ENCODE measurements at places on chromosomes 16 and 17. TPM values are rescaled to one million over a fixed set of nuclear protein-coding genes. Genes with fewer than 3 reads are reported as not detected.

- no peak overlapping the region for H3K27ac ChIP-seq
- peak; percentile 14 for DNase-seq
- no peaks in the 10 kb centered on the region for H3K36me3 ChIP-seq
- no peak overlapping the region for H3K4me3 ChIP-seq
- H3K27me3 ChIP-seq = no peaks in the 10 kb centered on the region
- no peaks in the 10 kb centered on the region for H3K4me1 ChIP-seq
These were observed 5.5 kb downstream of the CYLD start for GRCh38 chr16:50747207-50747956.

DNA sequence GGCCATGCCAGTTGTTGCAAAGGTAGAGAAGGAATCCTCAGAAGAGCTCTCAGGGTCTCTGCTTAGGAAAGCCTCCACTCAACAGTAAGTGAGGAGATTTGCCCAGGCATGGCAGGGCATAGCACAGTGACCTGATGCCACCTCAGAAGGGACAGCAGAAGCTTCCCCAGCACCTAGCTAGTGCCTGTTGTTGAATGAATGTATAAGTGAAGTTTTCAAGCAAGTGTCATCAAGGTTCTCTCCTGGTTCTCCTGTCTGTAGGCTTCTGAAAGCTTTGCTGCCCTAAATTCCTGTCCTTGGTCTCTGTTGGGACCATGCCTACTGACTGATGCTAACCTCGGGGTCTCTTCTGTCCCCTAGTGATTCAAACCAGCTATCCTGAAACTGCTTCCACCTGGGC, 114.9 kb upstream of the TBX2 start:
- no peak for DNase-seq
- H3K36me3 ChIP-seq = no peaks in the 10 kb centered on the region
- H3K4me3 ChIP-seq = no peak overlapping the region
- no peak overlapping the region for H3K27ac ChIP-seq
- H3K27me3 ChIP-seq = no peaks in the 10 kb centered on the region

The ANKRD40CL gene
- 11.4 TPM for total RNA-seq

The CLEC3A gene
- 1.1 TPM for total RNA-seq

GRCh38 chr16:85514598-85515318, 98.4 kb upstream of the GSE1 start:
- no peaks in the 10 kb centered on the region for H3K27me3 ChIP-seq
- peak; percentile 96 for DNase-seq
- peak overlapping the region; percentile 18 for H3K4me3 ChIP-seq
- H3K36me3 ChIP-seq = no peaks in the 10 kb centered on the region
- H3K4me1 ChIP-seq = peaks cover 36% of the 10 kb centered on the region
- peak overlapping the region; percentile 93 for H3K27ac ChIP-seq

DNA sequence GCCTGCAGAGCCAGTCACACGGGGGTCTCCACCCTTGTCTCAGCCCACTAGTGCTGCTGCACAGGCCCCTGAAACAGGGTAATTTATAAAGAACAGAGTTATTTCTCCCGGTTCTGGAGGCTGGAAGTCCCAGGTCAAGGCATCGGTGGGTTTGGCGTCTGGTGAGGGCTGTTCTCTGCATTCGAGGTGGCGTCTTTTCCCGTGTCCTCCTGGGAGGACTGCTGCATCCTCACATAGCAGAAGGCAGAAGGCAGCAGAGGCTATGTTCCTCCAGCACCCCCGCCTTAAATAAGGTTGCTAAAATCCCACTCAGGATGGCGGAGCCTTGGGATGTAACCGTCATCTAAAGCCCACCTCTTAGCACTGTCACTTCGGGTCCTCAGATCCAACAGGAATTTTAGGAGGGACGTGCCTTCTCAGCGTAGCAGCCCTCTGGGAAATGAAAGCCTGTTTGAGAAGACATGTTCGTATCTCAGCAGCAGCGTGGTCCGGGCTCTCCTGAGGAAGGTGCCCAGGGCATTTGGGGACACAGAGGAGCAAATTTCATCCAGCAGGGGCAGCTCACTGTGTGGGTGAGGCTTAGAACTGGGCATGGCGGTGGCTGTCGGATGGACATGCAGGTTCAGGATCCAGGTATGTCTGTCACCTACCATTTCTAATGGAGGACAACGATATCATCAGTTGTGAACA, 221.6 kb upstream of the CHMP6 start:
- H3K4me1 ChIP-seq = no peaks in the 10 kb centered on the region
- no peak for DNase-seq
- no peak overlapping the region for H3K4me3 ChIP-seq
- no peaks in the 10 kb centered on the region for H3K27me3 ChIP-seq
- no peak overlapping the region for H3K27ac ChIP-seq
- H3K36me3 ChIP-seq = no peaks in the 10 kb centered on the region

DNA sequence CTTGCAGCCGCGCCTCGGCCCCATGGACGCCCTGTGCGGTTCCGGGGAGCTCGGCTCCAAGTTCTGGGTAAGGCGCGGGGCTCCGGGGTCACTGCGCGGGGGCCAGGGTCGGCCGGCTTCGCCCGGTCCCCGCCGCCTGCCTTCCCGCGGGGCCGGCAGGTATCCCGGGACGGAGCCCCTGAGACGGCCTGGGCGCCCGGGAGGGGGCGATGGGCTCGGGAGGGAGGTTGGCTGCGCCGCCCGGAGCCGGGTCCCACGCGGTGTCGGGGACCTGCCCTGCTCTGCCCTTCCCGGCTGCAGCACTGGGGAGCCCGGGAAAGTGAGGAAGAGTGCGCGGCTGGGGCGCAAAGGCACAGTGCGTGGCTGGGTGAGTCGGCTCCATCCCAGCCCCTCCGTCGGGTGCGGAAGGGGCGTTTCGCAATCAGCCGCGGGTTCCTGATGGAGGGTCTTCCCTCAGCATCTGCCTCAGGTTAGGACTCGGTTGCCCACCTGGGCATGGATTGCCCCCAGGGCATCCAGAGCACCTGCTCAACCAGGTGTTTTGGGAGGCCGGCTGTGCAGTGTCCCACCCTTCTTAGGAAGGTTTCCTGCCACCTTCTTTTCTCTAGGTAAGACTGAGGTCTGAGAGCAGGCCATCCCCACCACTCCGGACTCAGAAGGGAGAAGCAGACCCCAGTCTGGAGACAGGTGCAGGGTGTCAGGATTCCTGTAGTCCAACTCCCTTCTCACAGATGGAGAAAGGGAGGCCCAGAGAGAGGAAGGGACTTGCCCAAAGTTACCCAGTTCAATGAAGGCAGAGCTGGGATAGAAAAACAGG, 442 bp downstream of the ABCC3 start:
- H3K36me3 ChIP-seq = no peaks in the 10 kb centered on the region
- H3K4me3 ChIP-seq = peak overlapping the region; percentile 67
- H3K27ac ChIP-seq = peak overlapping the region; percentile 34
- peaks cover 63% of the 10 kb centered on the region for H3K4me1 ChIP-seq
- peak; percentile 80 for DNase-seq

The MAP2K3 gene
- 50.9 TPM for total RNA-seq

The CDH1 gene
- total RNA-seq = 783 TPM

DNA sequence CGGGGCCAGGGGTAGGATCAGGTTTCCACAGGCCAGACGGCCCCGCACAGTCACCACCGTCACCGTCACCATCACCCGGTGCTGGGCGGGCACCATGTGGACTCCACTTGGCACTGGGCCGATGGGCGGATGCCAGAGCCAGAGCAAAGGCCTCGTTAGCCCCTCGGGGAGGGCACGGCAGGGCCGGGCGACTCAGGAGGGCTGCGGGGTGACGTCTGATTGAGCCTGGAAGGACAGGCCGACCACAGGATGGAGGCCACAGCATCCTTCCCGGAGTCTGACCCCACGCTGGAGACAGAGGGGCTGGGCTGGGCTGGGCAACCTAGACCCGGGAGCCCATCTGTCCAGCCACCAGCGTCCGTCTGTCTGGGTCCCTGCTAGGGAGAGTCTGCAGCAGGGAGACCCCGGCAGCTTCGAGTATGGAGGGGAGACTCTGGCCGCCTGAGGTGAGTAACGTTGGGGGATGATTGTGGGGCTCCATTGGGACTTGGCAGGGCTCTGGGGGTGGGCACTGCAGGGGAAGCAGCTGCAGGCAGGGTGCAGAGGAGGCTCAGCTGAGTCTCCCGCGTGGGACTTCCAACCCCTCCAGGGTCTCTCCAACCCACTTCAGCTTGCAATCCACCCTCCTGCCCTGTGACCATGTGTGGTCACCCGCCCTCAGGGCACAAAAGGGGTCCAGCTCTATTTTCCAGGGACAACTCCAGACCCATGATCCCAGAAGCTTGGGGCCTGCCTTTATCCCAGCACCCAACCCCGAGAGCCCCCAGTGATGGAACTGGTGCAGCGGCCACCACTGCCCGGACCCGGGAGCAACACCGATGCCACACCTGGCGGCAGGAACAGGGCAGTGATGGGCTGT, 22.6 kb downstream of the SLC25A10 start:
- H3K4me3 ChIP-seq = no peak overlapping the region
- H3K4me1 ChIP-seq = peaks cover 11% of the 10 kb centered on the region
- no peaks in the 10 kb centered on the region for H3K36me3 ChIP-seq
- no peaks in the 10 kb centered on the region for H3K27me3 ChIP-seq
- H3K27ac ChIP-seq = no peak overlapping the region

The ZFHX3 gene
- total RNA-seq = 39.9 TPM

- no peak for DNase-seq
- no peaks in the 10 kb centered on the region for H3K36me3 ChIP-seq
- H3K4me3 ChIP-seq = no peak overlapping the region
- H3K27me3 ChIP-seq = no peaks in the 10 kb centered on the region
- H3K4me1 ChIP-seq = no peaks in the 10 kb centered on the region
- no peak overlapping the region for H3K27ac ChIP-seq
These were observed 21.1 kb downstream of the CRAMP1 start for GRCh38 chr16:1633310-1633709.

The CTF1 gene
- 2.4 TPM for total RNA-seq

The TCAP gene
- 1.6 TPM for total RNA-seq

DNA sequence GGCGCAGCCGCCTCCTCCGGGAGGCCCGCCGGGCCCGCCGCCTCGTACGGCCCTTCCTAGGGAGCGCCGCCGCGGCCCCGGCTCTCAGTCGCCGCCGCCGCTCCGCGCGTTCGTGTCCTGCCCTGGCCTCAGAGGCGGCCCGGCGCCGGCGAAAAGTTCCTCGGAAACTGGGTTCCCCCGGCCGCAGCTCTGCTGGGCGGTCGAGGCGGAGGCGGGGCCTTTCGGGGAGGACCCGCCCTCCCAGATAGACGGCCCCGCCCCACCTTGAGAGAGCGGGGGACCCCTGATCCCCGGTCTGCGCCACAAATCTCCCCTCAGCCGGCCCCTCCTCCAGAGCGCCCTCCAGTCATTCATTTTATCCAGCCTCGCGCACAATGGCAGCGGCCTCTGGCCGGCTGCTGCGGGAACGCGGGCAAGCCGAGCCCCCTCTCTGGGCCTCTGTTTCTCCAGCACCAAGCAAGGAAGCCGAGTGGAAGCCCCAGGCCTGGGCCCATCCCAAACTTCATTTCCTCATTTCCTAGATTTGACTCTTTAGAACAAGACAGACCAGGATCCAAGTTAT, at the start of gene SREBF1:
TSS of gene SREBF1 (minus strand) at position 169 of the 562 bp plus-strand sequence. CDS start 169 bp downstream, outside the sequence.
- H3K36me3 ChIP-seq = no peaks in the 10 kb centered on the region
- H3K4me1 ChIP-seq = peaks cover 49% of the 10 kb centered on the region
- H3K27ac ChIP-seq = peak within 1 kb of the TSS; percentile 98
- H3K27me3 ChIP-seq = no peaks in the 10 kb centered on the region
- peak within 1 kb of the TSS; percentile 98 for H3K4me3 ChIP-seq
- DNase-seq = peak; percentile 74

DNA sequence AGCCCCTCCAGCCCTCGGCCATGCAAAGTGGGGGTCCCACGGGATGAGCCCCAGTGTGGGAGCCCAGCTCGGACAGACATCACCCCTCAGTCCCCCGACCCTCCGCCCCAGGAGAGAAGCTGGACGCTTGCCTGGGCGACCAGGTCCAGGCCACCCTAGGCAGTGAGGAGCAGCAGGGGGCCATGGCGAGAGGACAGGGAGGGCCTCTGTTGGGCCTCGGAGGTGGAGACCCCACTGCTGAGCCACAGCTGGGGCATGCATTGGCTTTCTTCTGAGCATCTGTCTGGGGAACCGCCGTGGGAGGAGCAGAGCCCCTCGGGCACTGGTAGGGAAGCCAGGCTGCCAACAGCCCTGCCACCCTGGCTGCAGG, 13.0 kb downstream of the ACTG1 start:
- H3K27ac ChIP-seq = peak overlapping the region; percentile 70
- H3K36me3 ChIP-seq = no peaks in the 10 kb centered on the region
- no peaks in the 10 kb centered on the region for H3K27me3 ChIP-seq
- H3K4me1 ChIP-seq = peaks cover 14% of the 10 kb centered on the region

The UTS2R gene
- total RNA-seq = 1.3 TPM

DNA sequence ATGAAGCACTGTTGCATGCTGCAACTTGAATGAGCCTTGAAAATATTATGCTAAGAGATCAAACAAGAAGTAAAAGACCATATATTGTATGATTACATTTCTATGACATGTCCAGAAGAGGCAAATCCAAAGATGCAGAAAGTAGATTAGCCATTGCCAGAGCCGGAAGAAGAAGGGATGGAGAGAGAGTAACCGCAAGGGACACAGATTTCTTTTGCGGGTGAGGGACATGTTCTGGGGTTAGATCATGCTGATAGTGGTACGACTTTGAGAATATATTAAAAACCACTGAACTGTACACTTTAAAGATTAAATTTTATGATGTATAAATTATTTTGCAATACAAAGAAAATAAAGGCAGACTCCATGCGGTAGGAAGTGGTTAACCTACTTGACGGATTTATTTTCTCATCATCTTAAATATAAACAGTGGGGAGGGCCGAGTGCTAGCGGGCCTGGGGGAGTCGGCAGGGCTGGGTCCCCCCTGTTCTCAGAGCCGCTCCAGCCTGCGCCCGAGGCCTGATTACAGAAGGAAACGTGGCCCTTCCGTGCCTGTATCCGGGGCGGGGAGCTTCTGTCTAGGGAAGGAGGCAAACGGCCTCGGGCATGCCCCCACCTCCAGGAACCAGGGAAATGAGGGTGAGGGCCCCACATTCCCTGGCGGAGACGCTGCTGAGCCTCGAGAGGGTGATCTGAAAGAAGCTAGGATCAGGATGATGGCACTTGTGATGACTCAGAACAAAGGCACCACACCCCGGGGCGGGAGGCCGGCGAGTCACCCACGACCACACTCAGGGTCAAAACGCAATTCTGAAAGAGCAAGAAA, 48.0 kb downstream of the SHCBP1 start:
- H3K27me3 ChIP-seq = no peaks in the 10 kb centered on the region
- H3K27ac ChIP-seq = peak overlapping the region; percentile 51
- no peak overlapping the region for H3K4me3 ChIP-seq
- DNase-seq = peak; percentile 48

DNA sequence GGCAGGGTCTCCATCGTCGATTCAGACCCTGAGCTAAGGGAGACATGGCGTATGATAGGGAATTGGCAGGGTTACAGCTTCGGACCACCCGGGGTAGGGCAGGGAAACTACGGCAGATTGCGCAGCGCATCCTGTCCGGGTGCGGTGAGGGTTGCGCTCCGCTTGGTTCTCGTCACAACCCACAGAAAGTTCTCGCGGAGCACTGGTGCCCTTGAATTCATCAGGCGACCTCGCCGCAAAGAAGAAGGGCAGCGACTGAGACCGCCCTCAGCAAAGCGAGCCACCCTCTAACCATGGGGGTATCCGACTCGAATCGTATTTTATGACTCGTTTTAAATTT, 1.2 kb downstream of the HS3ST3B1 start:
- no peaks in the 10 kb centered on the region for H3K27me3 ChIP-seq
- DNase-seq = no peak
- no peak overlapping the region for H3K27ac ChIP-seq
- no peaks in the 10 kb centered on the region for H3K36me3 ChIP-seq
- H3K4me1 ChIP-seq = no peaks in the 10 kb centered on the region
